ENCODE measurements at places on chromosomes 2 and 18.
A peak's percentile ranks its signal among the peaks of the same experiment; 100 is the strongest.

- no peak for DNase-seq
Observed at GRCh38 chr18:21593540-21594257, 6.8 kb downstream of the ESCO1 start.

GRCh38 chr2:207813221-207813916 lies 43.7 kb upstream of the FZD5 start:
- DNase-seq = no peak

DNA sequence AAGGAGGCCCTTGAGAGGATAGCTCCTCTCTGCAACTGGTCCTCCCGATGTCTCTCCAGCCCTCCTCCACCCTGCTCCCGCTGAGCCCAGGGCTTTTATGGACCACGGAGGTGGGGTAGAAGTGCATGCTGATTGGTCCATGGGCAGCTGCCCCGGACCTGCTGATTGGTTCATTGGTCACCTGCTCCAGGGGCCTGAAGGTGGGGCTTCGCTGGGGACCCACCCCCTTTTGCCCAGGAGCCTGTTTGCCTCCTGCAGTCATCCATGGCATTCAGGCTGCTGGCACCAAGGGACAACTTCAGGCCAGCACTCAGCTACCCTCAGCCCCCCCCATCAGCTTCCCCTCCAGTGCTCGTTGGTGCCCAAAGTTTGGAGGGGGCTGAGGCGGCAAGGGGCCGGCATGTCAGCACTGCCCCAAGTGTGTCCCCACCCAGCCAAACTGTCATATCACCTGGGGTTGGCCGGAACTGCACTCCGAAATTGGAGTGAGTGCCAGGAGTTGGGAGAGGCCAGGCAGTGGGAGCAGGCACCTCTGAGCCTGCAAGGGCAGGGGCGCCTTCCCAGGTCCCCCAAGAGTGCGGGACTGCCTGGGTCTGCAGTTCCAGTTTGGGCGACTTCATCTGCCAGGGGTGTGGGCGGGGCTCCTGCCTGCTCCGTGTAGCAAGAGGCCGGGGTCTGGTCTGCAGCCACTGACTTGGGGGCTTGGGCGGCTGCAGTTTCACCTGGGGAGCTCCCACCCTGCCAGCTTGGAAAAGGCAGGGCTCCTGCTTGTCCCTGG lies 288.9 kb downstream of the RDH14 start:
- no peak for DNase-seq

GRCh38 chr2:229526951-229527350 lies 187.4 kb downstream of the DNER start:
- no peak for DNase-seq

- DNase-seq = no peak
Observed at GRCh38 chr2:30310955-30311354, 79.6 kb downstream of the LBH start.

DNA sequence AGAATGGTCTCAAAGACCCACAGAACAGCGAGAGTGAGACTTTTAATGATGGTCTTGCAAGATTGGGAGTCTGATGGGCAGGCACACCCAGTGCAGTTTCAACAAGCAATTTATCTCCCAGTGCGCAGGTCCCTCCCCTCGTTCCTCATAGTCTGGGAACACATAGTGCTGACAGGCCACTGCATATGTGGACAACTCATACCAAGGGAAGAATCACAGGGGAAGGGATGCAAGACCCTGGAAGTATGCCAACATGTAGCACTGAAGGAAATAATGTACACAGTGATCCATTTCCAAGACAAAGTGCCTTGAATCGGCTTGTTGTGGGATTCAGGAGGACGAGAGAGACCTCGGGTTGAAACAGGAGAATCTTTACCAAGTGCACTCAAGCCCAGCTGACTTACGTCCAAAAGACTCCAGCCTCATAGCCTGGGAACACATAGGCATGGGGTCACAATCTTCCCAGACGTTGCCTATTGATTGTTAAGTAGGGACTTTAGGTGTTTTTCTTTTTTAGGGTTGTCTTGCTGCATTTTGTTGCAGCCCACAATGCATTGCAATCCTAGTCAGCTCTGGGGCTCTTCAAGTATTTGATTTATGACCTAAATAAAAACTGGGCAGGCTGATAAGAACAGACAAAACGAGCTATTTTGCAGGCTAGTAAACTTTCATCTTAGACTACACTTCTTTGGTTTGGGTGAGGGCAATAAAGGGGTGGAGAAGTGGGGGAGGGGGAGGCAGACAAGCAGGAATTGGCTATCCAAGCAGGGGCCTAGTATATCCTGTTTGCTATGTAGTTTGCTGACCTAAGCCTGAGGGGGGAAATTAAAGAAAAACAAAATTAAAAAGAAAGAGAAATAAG lies 24.7 kb upstream of the SERPINB5 start:
- DNase-seq = no peak

GRCh38 chr2:7706791-7707190 lies 789.6 kb downstream of the RNF144A start:
- DNase-seq = no peak

GRCh38 chr2:224363281-224363680 lies 38.6 kb downstream of the FAM124B start:
- no peak for DNase-seq

DNA sequence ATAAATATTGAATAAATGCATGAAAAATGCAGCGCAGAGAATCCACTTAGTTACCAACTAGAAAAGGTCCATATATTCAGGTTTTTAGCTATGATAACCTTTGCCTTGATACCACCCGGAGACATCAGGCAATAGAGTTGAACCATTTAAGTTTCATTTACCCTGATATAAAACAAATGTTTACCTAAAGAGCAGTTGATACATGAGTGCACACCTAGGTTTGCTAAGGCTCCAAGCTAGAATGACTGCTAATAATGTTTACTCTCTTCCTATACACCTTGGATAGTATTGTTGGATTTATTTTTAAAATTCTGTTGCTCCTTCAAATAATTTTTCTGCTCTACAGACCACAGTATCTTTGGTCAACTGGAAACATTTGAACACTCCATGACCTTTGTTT lies 1463.6 kb downstream of the LRP1B start:
- no peak for DNase-seq

- no peak for DNase-seq
Observed at GRCh38 chr2:152330235-152330866, 4.6 kb upstream of the FMNL2 start.

GRCh38 chr18:22594155-22594690 lies 176.5 kb upstream of the CTAGE1 start:
- DNase-seq = no peak

GRCh38 chr2:160465406-160465805 lies 28.2 kb downstream of the RBMS1 start:
- no peak for DNase-seq

DNA sequence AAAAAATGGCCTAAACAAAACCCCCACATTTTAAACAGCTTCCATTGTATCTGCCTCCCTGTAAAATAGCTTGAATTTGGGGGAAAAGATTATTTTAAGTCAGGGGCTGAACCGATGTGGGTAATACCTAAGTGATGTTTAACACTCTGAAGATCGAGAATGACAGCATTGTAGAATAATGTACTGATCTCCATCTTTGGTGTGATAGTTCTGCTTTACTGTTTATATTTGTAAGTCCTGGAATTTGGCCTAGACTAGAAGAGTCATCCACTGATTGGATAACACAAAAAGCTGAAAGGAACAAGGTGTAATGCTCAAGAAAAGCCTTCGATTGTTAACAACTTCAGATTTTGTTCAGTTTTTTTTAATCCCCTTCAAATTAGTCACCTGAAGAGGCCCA lies 53.8 kb upstream of the CCDC68 start:
- no peak for DNase-seq

DNA sequence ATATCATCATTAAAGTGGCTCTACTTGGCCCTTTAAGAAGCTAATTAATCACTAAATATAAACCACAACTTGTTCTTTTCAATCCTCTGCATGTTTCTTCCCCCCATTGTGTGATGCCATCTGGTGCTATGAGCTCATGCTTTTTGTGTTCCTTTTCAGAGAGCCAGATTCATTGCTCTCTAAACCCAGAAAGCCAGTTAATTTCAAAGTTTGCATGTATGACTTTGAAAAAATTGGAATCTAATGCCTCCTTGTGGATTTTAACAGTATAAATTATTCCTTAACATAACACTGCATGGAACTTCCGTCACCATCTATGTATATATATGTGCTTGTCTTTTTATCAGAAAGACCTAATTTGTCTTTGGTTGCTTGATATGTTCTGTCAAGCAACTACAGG lies 31.1 kb downstream of the TMEM178A start:
- DNase-seq = no peak

GRCh38 chr18:54946149-54946581 lies 13.1 kb downstream of the CCDC68 start:
- peak; percentile 30 for DNase-seq

GRCh38 chr2:232874677-232875223 lies 4.7 kb downstream of the SNORC start:
- peak; percentile 14 for DNase-seq

DNA sequence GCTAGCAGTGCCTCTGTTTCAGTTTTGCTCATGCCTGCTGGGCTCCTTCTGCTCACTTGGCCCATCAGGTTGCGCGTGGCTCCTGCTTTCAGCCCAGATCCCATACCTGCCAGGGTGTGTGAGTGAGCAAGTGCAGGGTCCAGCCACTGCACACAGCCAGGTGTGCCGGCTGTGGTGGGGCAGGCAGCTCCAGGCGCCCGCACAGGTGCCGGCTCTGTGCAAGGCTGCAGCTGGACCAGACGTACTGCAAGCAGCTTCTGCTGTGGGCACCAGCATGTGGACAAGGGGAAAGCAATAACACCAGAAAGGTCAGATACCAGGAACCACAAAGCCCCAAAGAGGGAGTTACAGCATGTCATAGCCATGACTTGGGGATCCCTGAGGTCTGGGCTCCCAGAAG lies 5.6 kb upstream of the PCARE start:
- DNase-seq = no peak

DNA sequence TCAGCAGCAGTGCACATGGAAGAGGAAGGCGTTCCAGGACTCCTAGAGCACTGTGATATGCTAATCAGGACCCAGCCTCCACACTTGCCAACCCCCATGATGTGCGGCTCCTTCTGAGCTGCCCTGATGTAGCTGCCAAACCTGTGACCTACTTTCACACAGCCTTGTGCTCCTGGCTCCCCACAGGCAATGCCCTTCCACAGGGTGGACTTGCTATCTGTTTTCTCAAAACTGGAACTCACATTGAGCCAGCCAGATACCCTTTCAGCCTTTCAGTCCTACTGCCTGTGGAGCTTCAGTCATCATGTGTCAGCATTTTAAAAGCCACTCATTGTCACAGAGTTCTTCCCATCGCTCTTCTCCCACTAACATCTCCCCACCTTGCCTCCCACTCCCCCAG lies 181.6 kb downstream of the AFF3 start:
- DNase-seq = no peak

DNA sequence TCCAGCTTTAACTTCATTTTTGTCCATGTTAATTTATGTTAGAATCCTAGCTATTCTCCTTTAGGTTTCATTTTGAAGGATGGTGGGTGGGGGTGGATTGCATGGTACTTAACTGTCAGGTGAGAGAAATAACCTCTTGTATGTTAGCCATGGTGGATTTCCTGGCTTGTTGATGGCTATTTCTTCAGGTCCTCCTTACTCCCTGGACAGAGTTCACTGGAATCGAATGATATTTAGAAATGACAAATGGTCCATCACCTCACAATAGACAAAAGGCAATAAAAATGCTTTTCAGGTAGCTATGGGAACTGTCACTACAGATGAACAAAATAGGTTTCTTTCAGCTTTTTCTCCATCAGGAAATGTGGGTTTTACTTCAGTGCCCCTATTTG lies 91.7 kb downstream of the EML6 start:
- no peak for DNase-seq

- no peak for DNase-seq
Observed at GRCh38 chr18:45059695-45060094, 379.0 kb downstream of the SETBP1 start.

- DNase-seq = peak; percentile 2
Observed at GRCh38 chr2:3641181-3641580, 16.8 kb upstream of the ALLC start.

GRCh38 chr2:235563056-235563910 lies 69.4 kb downstream of the AGAP1 start:
- no peak for DNase-seq
